T1000 (cell line): ENCODE measurements at places on chromosomes 12 and 14.

- DNase-seq = no peak
These were observed 64.5 kb downstream of the MED13L start for GRCh38 chr12:116213014-116213413.

GRCh38 chr12:2023365-2023764, 19.1 kb upstream of the DCP1B start:
- no peak for DNase-seq

GRCh38 chr14:88682495-88683114, 110.1 kb downstream of the EML5 start:
- no peak for DNase-seq

DNA sequence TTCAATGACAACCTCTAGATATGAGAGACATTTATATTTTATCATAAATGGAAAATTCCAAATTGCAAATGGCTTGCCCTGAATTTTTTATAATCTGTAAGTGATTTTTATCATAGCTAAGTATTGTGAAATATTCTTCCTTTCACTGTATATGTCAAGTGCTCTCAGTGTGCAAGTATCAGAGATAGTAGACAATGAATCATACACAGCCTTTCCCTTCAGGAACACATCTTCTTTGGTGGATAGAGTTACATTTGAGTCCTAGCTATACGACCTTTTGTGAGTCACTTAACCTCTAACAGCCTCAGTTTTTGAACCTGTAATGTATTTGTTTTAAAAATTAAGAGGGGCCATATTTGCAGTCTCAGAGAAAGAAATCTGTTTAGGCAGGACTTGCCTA, 350.7 kb upstream of the SEL1L start:
- DNase-seq = no peak

- no peak for DNase-seq
These were observed 86.2 kb upstream of the CMKLR1 start for GRCh38 chr12:108425238-108425795.

GRCh38 chr14:54671537-54671936, 104.6 kb downstream of the SAMD4A start:
- no peak for DNase-seq

DNA sequence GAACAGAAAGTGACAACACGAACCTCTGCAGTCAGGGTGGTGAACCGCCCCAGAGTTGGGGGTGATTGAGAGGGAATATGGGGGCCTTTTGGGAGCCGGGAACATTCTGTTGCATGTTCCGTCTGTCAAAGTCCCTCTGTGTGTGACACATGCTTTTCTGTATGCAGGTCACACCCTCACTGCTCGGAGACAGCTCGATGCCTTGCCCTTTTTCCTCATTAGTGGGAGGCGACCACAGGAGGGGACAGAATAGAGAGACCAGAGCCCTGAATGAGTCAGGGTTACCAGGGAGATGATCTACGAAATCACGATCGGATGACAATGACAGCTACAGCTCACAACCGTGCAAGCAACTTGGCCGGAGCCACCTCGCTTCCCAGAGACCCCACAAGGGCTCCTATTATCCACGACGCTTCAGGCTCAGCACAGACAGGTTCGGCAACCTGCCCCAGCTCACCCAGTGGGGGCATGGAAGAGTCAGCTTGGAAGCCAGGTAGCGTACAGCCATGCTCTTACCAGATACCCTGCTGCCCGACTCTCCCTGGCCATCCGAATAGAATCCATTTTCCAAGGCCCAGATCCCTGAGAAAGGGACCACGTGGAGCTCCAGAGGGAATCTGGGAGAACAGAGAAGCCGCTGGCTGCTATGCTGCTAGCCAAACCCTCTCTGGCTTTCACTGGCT, 38.8 kb downstream of the TESC start:
- no peak for DNase-seq
